Body of pancreas (tissue), 4 donors: ENCODE measurements at places on chromosomes 4 and X. TPM values are rescaled to one million over a fixed set of nuclear protein-coding genes. Genes with fewer than 3 reads are reported as not detected.

DNA sequence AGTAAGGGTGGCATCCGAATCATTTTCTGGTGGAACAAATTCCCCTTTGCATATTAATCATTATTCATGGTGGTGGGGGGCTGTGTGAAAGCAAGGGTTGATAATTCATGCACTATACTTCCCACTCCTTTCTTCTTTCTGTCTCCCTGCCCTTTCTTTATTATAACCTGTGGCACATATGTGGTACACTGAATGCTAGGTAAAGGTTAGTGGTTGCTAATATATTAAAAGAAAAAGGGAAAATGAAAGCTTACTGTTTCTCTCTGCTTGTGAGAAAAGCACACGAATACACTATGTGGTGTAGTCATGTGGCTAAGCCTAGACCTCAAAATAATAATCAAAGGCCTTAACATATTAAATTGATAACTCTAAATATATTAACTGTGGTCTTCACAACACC, 178.4 kb upstream of the RPS6KA3 start:
- H3K4me1 ChIP-seq = no peaks in the 10 kb centered on the region
- H3K27me3 ChIP-seq = no peaks in the 10 kb centered on the region
- DNase-seq = no peak

GRCh38 chr4:82624819-82625218, 63.0 kb upstream of the TMEM150C start:
- no peak overlapping the region for H3K27ac ChIP-seq
- no peaks in the 10 kb centered on the region for H3K27me3 ChIP-seq
- H3K36me3 ChIP-seq = no peaks in the 10 kb centered on the region
- no peak overlapping the region for H3K4me3 ChIP-seq
- no peak for DNase-seq

- DNase-seq = no peak
- H3K36me3 ChIP-seq = no peaks in the 10 kb centered on the region
- no peaks in the 10 kb centered on the region for H3K4me1 ChIP-seq
- H3K4me3 ChIP-seq = no peak overlapping the region
Observed at GRCh38 chrX:50799531-50799961, 14.4 kb downstream of the SHROOM4 start.

Gene HSFX3
- not detected for total RNA-seq

DNA sequence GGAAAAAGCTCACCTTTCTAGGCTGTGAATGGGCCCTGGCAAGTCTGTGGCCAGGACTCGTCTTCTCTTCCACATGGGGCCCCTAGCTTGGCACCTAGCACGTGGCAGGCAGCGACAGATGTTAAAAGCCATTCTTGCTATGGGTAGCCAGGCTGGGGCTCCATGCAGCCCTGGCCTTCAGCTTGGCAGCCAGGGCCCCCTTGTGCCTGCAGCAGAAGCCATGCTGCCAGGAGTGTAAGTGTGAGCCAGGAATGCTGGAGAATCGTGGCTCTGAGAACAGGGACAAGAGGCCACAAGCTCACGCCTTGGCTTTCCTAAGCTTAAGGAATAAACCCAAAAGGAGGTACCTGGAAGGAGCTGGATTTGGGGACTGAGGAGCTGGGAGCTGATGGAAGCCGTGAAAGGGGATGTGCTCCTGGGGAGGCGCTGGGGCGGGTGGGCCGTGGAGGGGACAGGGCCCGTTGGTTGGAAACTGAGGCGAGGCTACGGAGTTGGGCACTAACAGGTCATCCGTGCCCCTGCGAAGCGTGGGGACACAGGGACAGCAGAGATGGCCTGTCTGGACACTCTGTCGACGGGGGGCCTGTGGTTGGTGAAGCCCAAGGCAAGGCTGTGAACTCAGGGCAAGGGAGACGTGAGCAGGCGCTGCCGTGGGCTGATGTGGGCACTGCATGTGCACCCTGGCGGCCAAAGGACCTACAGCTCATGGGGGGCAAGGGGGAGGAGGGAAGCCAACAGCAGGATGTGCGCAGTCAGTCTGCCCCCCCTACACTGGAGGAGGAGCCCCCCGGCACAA, 895 bp upstream of the OPN1LW start:
- no peak overlapping the region for H3K4me3 ChIP-seq
- no peaks in the 10 kb centered on the region for H3K4me1 ChIP-seq
- H3K27ac ChIP-seq = no peak overlapping the region
- DNase-seq = no peak
- no peaks in the 10 kb centered on the region for H3K27me3 ChIP-seq

Gene DAPP1
- total RNA-seq = 1.3 TPM

DNA sequence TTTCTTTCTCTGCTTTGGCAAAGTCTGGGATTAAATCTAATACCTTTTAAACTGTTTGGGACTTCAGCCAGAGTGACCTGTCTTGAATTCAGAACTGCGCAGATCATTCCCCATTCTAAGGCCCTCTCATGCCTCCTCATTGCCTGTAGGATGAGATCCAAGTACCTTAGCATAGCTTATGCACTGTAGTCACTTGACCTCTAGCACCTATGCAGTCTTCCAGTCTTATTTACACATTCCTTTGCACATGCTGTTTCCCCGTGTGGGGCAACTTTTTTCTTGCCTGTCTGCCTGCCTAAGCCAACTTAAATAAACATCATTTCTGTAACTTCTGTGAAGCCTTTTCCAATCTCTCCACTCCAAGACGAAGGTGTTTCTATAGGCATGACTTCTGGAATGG, 68.4 kb downstream of the AR start:
- no peak overlapping the region for H3K27ac ChIP-seq
- no peaks in the 10 kb centered on the region for H3K36me3 ChIP-seq
- H3K27me3 ChIP-seq = no peaks in the 10 kb centered on the region

Gene RIBC1
- 0.99 TPM for total RNA-seq

Gene MRFAP1L1
- total RNA-seq = 34.3 TPM

Gene RRH
- not detected for total RNA-seq

- peak overlapping the region; percentile 29 for H3K4me3 ChIP-seq
- no peaks in the 10 kb centered on the region for H3K4me1 ChIP-seq
- peak; percentile 19 for DNase-seq
- H3K27ac ChIP-seq = peak overlapping the region; percentile 91
Observed at GRCh38 chrX:120251471-120252011, 929 bp downstream of the ZBTB33 start.

DNA sequence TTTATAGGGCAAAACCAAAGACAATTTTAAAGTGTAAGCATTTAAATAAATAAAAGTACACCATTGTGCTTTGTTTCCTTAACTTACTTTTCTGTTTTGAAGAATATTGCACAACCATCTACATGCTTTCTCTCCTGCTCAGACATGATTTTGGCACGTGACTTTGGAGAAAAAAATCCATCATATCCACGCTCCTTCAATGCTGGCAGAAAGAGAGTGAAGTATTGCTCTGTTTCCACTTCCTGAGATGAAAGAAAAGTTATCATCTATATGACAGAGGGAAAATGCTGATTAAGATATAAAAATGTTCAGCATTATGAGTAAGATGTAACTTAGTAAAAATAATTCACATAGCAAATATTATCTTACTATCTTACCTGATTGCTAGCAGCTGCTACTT, 77.1 kb downstream of the CNOT6L start:
- no peaks in the 10 kb centered on the region for H3K27me3 ChIP-seq
- no peak overlapping the region for H3K4me3 ChIP-seq
- H3K36me3 ChIP-seq = peaks cover 8% of the 10 kb centered on the region
- no peak for DNase-seq

Gene CENPI
- total RNA-seq = not detected

GRCh38 chrX:118506805-118507480, 11.3 kb downstream of the DOCK11 start:
- no peak overlapping the region for H3K27ac ChIP-seq
- H3K4me3 ChIP-seq = no peak overlapping the region
- no peaks in the 10 kb centered on the region for H3K27me3 ChIP-seq
- no peaks in the 10 kb centered on the region for H3K36me3 ChIP-seq

DNA sequence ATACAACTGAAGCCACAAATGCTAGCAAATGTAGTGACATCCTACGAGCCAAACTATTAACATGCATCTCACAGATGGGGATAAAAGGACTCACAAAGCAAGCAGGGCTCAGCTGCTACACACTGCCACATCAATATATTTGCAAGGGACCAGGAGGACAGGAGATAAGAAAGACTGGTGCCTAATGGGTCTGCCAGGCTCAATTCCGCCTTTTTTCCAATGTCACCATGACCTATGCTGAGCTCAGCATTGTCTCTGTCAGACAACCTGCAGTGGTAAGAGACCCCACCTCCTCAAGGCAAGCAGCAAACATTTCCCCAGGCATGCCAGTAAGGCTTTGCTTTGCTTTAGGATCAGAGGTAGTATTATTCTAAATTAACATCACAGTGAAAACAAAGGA, 435 bp downstream of the DCX start:
- H3K27me3 ChIP-seq = no peaks in the 10 kb centered on the region
- H3K27ac ChIP-seq = no peak overlapping the region
- DNase-seq = no peak
- H3K4me3 ChIP-seq = no peak overlapping the region
- H3K36me3 ChIP-seq = no peaks in the 10 kb centered on the region

Gene JADE3
- total RNA-seq = 2.3 TPM

Gene HEPH
- total RNA-seq = 2.3 TPM

- no peak overlapping the region for H3K4me3 ChIP-seq
- H3K36me3 ChIP-seq = no peaks in the 10 kb centered on the region
- peaks cover 6% of the 10 kb centered on the region for H3K4me1 ChIP-seq
- no peaks in the 10 kb centered on the region for H3K27me3 ChIP-seq
- DNase-seq = no peak
Observed at GRCh38 chr4:26386386-26386785, 65.6 kb downstream of the RBPJ start.

- no peak overlapping the region for H3K4me3 ChIP-seq
- H3K4me1 ChIP-seq = peaks cover 6% of the 10 kb centered on the region
- H3K27me3 ChIP-seq = no peaks in the 10 kb centered on the region
Observed at GRCh38 chr4:573122-573892, 2.8 kb downstream of the TMEM271 start.

GRCh38 chrX:23779025-23779424, 3.9 kb upstream of the SAT1 start:
- no peak overlapping the region for H3K4me3 ChIP-seq
- H3K4me1 ChIP-seq = no peaks in the 10 kb centered on the region
- no peaks in the 10 kb centered on the region for H3K27me3 ChIP-seq
- H3K36me3 ChIP-seq = no peaks in the 10 kb centered on the region
- H3K27ac ChIP-seq = no peak overlapping the region

Gene F9
- not detected for total RNA-seq
